ENCODE measurements at places on chromosomes 2 and 18.

DNA sequence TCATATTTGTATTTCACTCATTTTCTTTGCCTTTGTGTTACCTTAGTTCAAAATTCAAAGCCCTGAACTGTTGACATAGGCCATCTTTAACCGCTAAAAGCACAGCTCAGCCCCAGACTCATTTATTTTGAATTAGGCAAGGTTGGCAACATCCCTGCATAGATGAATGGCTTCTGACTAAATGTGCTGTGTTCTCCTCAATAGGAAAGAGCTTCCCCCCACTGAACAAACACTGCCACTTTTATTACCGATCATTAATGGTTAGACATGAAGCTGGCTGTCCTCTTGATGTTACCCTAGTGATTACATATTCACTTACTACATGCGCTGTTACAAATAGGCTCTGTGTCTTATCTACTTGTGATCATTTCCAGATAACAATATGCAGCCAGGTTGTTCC is 170.7 kb downstream of the ADCYAP1 start:
- DNase-seq = no peak

DNA sequence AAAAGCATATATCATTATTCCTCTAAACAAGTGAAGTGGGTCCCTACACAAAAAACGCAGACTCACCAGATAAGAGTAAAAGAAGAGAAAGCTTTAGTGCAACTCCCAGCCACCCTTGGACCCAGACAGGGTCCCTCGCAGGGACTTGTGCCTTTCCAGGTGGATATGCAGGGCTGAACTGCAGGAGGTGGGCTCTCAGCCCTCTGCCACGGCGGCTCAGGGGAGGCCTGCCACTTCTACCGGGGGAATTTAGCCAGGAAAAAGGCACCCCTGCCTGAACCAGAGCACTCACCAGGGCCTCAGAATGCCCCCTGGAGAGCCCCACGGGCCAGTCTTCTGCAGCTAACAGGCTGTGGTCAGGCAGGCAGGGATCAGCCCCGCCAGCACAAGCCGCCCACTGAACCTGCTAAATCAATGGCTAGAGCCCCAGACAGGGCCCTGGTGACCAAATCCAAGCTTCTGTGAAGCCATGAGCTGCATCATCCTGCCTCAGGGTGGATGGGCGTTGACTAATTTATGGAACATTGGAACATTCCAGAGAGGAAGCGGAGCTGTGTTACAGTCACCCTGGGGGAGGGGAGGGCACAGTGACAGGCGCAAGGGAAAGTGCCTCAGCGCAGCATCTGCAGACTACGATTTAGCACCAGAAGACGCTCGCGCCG is 209.3 kb downstream of the EIPR1 start:
- DNase-seq = no peak

DNA sequence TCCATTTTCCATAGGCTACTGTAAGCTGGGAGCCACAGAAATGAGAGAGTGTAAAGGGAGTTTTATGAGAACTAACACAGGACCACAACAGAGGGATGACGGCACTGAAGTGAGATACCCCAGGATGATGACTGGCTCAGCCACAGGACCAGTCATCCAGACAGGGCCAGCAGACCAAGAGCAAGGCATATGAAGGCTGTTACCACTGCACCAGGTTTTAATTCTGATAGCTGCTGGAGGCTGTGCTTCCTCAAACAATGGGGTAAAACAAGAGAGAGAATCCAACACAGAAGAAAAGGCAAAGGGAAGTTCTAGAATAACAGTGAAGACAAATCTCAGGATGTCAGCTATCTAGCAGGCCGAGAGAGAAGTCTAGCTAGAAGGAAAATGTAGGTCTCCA is 94.9 kb downstream of the BCL2 start:
- peak; percentile 40 for DNase-seq

DNA sequence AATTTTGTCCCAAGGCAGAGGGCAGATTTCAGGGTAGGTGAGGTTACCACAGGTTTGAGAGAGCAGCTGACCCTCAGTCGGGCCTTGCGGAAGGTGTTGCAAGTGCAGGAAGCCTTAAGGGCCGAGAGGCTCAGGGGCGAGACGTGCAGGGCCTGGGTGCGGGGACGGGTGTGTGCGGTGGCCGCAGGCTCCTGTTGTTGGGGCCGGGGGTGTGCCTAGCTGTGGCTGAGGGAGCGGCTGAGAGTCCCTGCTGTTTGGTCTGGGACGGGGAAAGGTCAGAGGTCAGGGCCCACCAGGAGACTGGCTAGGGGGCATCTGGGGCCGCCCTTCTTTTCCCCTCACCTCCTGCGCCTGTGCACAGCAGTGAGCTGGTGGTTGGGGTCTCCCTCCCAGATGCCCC is 52.5 kb downstream of the NTSR2 start:
- DNase-seq = no peak

GRCh38 chr18:68152770-68153169 is 562.1 kb downstream of the TMX3 start:
- DNase-seq = no peak

GRCh38 chr2:190959911-190960788 is 53.8 kb downstream of the STAT1 start:
- no peak for DNase-seq

DNA sequence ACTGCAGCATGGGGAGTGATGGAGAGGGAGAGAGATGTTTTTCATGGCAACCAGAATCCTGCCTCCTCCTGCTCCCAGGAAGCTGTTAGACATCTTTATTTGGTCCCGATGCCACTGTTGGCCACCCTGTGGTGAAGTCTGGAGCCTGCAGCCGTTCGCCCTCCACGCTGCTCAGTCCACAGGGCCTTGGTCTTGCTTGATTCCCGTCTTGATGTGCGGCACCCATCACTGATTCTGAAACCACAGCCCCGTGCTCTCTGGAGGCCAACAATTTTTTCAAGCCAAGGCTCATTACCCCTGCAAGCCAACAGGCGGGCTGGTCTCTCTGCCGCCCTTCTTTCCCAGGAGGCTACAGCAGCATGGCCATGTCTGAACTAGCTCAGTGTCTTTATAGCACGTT is 24.5 kb downstream of the SIGLEC15 start:
- DNase-seq = no peak

- no peak for DNase-seq
Observed at GRCh38 chr2:190835303-190835930, 45.2 kb upstream of the GLS start.

DNA sequence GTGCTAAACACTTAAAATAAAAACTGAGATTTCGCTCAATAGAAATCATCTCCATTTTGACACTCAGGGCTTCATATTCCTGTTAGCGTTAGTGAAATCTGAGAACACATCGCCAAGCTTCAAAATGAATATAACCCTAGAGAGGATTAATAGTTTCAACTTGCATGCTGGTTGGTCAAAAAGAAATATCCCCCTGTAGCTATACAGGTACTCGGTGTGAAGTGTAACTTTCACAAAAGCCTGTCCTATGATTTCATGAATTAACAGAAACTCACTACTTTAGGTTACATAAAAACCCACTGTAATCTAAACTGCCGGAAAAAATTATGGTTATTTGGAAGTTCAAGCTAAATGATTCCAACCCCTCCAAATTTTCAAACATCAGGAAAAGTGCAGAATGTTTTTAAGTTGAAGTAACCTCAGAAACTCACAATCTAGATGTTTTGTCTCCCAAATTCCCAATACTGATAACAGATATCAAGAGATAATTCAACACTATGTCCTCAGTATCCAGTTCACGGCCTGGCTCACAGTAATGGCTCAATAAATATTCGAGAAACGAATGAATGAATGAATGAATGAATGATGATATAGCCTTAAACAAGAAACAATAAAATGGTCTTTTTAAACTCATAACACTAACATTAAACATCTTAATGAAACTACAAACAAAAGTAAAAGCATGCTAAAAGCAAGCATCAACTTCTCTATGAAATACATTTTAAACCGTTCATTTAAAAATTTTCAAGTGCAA is 2.5 kb downstream of the TLK1 start:
- DNase-seq = no peak

- DNase-seq = no peak
Observed at GRCh38 chr2:16828828-16829160, 163.2 kb upstream of the CYRIA start.

- no peak for DNase-seq
Observed at GRCh38 chr2:138060301-138060635, 96.0 kb downstream of the HNMT start.

- no peak for DNase-seq
Observed at GRCh38 chr2:53504507-53504906, 263.1 kb upstream of the CHAC2 start.

DNA sequence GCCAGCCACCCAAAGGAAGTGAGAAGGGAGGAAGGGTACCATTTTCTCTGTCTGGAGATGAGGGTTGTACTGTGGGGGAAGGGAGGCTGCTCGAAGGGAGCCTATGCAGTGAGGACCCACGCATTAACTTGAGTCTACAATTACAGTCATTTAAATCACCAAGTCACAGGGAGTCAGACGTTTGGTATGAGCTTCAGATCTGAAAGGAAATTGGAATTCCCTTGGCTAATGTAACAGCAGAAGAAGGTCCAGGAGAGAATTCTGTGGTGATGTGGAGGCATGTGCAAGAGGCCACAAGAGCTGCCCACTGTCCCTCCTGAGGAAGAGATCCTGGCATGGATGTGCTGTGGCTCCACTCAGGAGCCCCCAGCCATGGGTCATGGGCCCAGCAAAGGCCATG is 22.5 kb downstream of the DAPL1 start:
- no peak for DNase-seq

- DNase-seq = no peak
Observed at GRCh38 chr2:140248623-140249022, 1468.4 kb upstream of the NXPH2 start.

DNA sequence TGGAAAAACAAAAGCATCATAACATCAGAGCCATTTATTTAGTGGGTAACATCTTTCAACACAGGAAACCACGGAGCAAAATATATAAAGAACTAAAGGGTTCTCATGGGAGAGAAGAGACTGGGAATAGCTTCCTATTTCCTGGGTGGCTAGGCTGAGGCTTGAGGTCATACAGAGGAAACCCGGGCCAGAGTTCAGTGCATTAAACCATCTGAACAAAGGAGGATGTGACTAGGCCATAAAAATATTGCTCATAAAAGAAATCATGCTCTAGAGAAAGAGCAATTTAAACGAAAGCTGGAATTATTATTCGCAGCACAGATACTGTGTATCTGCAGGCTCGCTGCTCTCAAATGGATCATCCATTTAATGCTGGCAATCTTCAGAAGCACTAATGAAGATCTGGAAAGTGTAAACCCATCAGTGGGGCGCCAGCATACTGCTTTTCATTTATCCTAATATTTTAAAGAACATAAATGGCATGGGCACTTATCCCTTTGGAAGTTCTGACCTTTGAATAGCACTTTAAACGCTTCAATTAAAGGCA is 83.3 kb downstream of the GALNT14 start:
- DNase-seq = no peak

- DNase-seq = no peak
Observed at GRCh38 chr2:208549546-208550158, 143.1 kb downstream of the PTH2R start.

GRCh38 chr18:26685438-26686157 is 137.2 kb upstream of the KCTD1 start:
- DNase-seq = no peak

GRCh38 chr2:235416858-235417499 is 76.9 kb upstream of the AGAP1 start:
- no peak for DNase-seq

DNA sequence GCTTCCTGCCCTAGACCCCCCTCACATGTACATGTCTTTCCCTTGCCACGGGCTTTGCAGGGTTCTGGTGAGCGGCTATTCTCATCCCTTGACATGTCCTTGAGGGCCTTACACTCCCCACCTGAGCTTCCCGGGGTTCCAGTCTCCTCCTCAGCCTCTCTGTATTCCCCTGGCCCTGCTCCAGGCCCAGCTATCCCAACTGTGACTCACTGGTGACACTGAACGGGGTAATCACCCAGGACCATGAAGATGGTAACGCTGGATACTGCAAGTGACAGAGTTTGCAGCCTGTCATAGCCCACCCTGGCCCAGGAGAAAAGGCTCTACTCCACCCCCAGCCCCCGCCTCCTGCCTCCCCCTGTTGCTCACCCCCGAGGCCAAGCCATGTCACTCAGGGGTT is 27.3 kb downstream of the KIF3C start:
- no peak for DNase-seq

DNA sequence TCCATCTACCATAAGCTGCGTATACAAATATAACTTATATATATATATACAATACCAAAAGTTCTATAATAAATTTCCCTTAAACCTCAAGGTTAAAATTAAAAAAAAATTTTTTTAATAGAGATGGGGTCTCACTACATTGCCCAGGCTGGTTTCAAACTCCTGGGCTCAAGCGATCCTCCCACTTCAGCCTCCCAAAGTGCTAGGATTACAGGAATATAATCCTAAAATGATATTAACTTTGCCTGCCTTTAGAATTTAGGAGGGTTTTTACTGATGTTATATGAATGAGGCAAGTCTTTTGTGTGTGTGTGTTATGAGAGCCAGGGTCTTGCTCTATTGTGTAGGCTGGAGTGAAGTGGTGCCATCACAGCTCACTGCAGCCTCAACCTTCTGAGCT is 49.2 kb downstream of the HNRNPLL start:
- DNase-seq = no peak

- DNase-seq = no peak
Observed at GRCh38 chr2:165958313-165958960, 4.9 kb upstream of the TTC21B start.

DNA sequence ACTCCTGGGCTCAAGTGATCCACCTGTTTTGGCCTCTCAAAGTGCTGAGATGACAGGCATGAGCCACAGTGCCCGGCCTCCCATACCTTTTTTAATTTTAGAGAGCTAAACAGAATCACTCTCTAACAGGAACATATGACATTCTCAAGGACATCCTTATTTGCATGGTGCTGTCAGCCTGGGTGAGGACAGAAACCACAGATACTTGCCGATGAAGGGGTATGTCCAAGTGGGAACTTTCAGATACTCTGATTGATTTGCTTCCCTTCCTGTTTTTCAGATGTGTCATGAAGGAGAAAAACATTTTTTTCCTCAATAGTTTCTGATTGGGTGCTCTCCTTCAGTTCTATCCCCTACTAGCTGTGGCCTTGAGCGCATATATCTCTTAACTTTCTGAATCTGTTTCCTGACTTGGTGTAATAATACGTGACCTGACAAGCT is 49.6 kb downstream of the MYO3B start:
- DNase-seq = no peak

DNA sequence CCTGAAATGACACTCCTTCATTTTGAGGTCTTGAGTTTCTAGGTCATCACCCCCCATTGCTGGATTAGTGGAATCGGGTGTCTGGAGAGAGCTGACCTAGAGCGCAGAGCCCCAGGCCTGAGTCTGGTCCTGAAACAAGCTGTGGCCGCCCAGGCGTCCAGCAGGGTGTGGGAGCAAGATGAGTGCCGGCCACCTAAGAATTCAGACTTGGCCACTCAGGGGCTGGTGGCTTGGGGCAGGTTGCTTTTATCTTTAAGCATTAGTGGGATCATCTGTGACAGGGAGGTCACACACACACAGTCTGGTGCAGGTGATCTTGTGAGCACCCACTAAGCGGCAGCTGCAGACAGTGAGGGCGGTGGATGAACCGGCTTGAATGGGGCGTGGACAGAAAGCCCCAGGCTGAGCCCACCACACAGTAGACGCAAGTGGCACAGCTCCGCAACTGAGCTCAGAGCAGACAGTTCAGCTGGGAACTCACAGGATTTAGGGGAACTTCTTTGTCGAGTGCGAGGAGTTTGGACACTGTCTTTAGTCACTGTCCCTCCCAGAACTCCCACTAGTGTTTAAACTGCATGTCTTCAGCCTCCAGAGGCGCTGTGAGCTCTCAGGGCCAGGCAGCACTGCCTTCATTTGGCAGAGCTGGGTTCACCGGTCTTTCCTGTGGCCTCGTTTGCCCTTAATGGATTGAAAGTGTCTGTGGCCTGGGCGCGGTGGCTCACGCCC is 21.5 kb downstream of the ITGB1BP1 start:
- DNase-seq = no peak

- no peak for DNase-seq
Observed at GRCh38 chr2:150441784-150442183, 45.7 kb downstream of the RND3 start.

- no peak for DNase-seq
Observed at GRCh38 chr18:32427084-32427900, 43.4 kb downstream of the GAREM1 start.
